ENCODE measurements at places on chromosomes 1 and 21. TPM values are rescaled to one million over a fixed set of nuclear protein-coding genes. Genes with fewer than 3 reads are reported as not detected.

The FLG gene
- total RNA-seq, result not detected

- DNase-seq, result no peak
These were observed 14.8 kb upstream of the GPR88 start for GRCh38 chr1:100523038-100523652.

DNA sequence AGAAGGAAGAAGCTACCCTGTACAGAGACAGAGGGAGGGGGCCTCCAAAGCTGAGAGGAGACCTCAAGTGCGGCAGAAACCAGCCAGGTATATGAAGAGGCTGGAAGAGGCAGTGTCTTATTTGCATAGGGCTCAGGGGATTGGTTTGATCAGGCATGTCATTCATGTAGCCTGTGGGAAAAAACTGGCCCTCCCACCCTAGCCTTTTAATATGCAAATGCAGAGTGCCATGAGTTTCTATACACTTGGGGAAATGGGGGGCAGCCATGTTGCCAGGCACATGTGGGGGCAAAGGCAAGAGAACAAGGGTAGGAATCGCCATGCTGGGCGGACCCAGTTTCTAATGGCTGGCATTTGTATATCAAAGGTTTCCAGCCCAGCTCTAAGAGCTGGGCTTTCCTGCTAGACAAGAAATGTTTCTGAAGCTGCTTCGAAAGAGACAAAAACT, 172.7 kb downstream of the RASAL2 start:
- no peak for DNase-seq

DNA sequence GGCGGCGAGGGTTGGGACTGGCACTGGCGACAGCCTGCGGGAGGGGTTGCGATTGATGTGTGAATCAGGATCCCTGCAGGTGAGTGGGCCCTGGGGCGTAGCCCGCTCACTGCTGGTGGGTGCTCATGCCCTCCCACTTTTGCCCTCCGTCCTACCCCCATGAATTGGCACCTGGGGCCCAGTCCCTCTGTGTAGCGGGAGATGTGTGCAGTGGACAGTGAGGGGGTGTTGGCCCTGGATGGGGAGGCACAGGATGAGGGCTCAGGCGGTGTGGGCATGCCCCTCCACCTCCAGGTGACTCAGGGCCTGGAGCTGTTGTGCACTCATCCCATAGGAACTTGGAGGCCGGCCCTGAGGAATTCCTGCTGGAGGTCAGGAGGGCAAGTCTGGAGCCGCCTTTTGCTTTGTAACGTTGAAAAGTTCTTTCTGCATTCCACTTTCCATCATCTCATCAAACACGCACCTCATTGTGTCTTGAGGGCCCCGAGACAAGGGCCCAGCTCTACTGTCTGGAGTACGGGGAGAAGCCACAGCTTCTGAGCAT, 3.0 kb downstream of the PEAR1 start:
- DNase-seq, result no peak

- no peak for DNase-seq
These were observed 62.6 kb downstream of the MAN1C1 start for GRCh38 chr1:25679171-25679570.

DNA sequence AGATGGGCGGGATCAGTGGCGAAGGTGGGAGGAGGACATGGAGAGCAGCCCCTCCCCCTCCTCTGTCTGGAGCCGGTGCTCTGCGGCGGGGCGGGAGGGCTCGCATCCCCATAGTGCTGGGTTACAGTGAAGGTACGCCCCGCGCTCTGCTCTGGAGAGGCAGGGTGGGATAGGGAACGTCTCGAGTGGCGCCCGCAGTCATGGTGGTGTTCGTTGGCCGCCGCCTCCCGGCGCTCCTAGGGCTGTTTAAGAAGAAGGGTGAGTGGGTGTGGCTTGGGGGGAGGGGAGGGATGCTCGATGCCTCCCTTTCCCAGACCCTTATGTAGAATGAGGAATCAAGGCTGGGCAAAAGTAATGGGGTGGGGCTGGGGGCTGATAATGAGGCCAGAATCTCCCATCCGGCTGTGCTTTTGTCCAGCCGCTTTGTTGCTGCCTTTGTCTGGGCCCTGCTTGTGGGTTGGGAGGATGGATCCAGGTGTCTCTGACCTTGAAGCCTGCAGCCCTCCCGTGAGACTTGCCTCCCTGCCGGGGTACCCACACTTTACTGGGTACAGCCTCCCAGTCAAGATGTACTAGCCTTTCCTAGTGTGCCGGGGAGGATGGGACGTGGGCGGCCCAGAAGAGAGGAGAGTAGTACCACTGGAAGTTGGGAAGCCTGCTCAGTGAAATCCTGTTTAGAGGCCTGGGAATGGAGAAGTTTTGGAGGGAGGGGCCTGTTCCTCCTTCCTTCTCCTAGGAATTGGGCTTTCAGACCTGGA, 51.4 kb downstream of the YARS1 start:
- DNase-seq, result no peak

GRCh38 chr21:22554690-22555316, 1556.6 kb downstream of the NCAM2 start:
- DNase-seq, result no peak
